Thyroid gland (tissue), 4 donors: ENCODE measurements at places on chromosomes 4 and X. TPM values are rescaled to one million over a fixed set of nuclear protein-coding genes. Genes with fewer than 3 reads are reported as not detected.

The HSFX2 gene
- 0.81 TPM for total RNA-seq

The FAM13A gene
- 157 TPM for total RNA-seq

The ARHGAP36 gene
- total RNA-seq, result not detected

The EDNRA gene
- 7.7 TPM for total RNA-seq

The ZNF711 gene
- 9.2 TPM for total RNA-seq

The FLNA gene
- 143 TPM for total RNA-seq

The TBC1D14 gene
- 46.5 TPM for total RNA-seq

DNA sequence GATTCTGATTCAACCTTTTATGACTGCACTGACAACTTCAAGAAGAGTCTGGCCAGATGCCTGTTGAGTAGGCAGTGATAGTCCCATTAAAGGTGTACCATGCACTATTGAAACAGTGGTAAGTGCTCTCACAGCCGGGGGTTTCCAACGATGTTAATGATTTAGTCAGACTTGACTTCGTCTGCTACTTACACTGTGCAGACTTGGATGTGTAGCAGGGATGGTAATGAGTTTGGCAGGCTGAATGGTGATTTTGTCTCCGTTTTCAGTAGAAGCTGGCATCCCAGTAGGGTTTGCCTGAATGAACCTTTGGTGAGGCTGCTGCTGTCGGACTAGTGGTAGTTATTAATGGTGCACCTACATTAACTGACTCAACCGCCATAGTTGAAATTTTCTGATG, 52.0 kb upstream of the TMSB15B start:
- no peak overlapping the region for H3K27ac ChIP-seq
- H3K27me3 ChIP-seq, result no peaks in the 10 kb centered on the region
- no peak for DNase-seq
- H3K4me3 ChIP-seq, result no peak overlapping the region
- H3K4me1 ChIP-seq, result no peaks in the 10 kb centered on the region

- no peak for DNase-seq
- H3K36me3 ChIP-seq, result no peaks in the 10 kb centered on the region
- no peak overlapping the region for H3K4me3 ChIP-seq
- H3K4me1 ChIP-seq, result no peaks in the 10 kb centered on the region
- no peak overlapping the region for H3K27ac ChIP-seq
Measured at GRCh38 chr4:21801661-21802385, 146.7 kb downstream of the KCNIP4 start.

DNA sequence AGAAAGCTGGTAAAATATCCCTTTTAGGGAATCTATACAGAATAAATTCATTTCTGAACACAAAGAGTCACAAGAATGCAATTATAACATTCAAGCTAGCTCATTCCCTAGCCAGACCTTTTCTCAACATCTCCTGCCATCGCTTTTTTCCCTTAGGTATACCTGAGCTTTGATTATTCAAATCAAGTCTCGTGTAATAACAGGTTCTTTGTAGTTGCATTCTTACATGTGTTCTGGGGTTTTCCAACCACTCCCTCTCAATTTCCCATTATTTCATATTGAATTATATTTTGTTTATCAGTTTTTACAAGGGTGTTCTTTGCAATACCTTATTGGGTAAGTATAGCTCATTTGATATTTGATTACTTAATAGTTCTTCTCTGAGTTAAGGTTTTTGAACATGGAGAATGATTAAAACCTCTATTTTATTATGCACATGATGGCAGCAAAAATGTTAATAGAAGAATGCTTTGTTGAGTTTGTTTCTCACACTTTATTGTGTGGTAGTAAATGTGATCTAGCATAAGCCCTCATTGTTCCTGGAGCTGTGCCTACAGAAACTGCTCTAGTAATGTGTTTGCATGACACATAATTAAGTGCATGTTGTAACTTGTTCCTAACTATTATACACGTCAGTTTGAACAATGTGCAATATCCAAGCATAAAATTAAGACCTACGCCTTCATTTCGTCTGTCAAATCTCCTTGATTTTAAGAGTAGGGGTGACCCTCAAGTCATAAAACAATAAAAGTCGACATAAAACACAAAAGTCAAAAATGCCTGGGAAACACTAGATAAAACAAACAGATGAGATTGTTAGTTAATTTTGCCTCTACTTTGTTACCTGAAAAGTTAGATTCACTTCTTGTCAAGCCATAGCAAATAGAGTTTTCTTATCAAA, 124.0 kb upstream of the POF1B start:
- no peaks in the 10 kb centered on the region for H3K27me3 ChIP-seq
- H3K27ac ChIP-seq, result no peak overlapping the region
- H3K4me3 ChIP-seq, result no peak overlapping the region
- no peaks in the 10 kb centered on the region for H3K4me1 ChIP-seq
- H3K36me3 ChIP-seq, result no peaks in the 10 kb centered on the region

DNA sequence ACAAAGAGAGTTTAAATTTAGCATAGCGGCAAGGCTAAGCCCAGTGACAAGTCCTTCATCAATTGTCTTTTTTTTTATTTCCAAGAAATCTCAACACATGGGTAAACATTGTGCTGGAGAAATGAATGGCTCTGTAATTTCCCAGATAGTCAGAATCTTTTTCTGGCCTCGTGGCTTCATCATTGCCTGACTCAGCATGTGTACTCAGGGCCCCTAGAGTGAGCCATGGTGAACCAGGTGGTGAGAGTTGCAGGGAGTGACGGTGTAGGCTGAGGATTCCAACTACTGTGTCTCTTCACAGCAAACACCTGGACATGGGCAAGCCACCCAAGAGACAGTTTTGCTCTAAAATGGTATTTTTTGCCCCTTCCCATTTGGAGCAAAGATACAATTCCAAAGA, 43.1 kb upstream of the UCP1 start:
- H3K36me3 ChIP-seq, result no peaks in the 10 kb centered on the region
- DNase-seq, result no peak
- no peak overlapping the region for H3K27ac ChIP-seq
- no peak overlapping the region for H3K4me3 ChIP-seq
- no peaks in the 10 kb centered on the region for H3K27me3 ChIP-seq

DNA sequence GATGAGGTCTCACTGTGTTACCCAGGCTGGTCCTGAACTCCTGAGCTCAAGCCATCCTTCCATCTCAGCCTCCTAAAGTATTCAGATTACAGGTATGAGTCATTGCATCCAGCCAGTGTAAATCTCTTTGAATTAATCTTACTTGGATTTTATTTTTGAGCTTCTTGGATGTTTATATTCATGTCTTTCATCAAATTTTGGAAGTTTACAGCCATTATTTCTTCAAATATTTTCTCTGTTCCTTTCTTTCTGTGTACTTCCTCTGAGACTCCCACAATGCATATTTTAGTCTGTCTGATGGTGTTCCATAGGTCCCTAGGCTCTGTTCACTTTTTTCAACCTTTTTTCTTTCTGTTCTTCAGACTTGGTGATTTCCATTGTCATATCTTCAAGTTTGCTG, 34.9 kb downstream of the ZCCHC13 start:
- H3K36me3 ChIP-seq, result no peaks in the 10 kb centered on the region
- H3K4me1 ChIP-seq, result no peaks in the 10 kb centered on the region
- no peak overlapping the region for H3K4me3 ChIP-seq
- no peak overlapping the region for H3K27ac ChIP-seq
